Thoracic aorta endothelial cell (primary cell): ENCODE measurements at places on chromosomes 4 and X. TPM values are rescaled to one million over a fixed set of nuclear protein-coding genes. Genes with fewer than 3 reads are reported as not detected.

Gene MAGEE2
- total RNA-seq, result not detected in 2 replicates

Gene ARHGAP6
- 1.1 TPM in 2 replicates for total RNA-seq

Gene VAMP7
- total RNA-seq, result 56.4 and 58.1 TPM in 2 replicates

Gene ERCC6L
- total RNA-seq, result 10.9 and 16.9 TPM in 2 replicates

Gene SPANXA2
- total RNA-seq, result not detected in 2 replicates

Gene IL15
- total RNA-seq, result 1.9 and 2.7 TPM in 2 replicates

Gene GPR50
- not detected in 2 replicates for total RNA-seq

Gene MSL3
- 78.9 and 79.4 TPM in 2 replicates for total RNA-seq

Gene C4orf51
- total RNA-seq, result not detected in 2 replicates

Gene CDX4
- not detected in 2 replicates for total RNA-seq

Gene AR
- 6.6 and 12.4 TPM in 2 replicates for total RNA-seq

Gene CCDC160
- not detected in 2 replicates for total RNA-seq

Gene WDR17
- 0.65 and 0.93 TPM in 2 replicates for total RNA-seq

Gene MCF2
- total RNA-seq, result 0.07 TPM in 1 of 2 replicates, not detected in the other

Gene TKTL1
- total RNA-seq, result under 0.01 TPM in 1 of 2 replicates, not detected in the other

Gene NR0B1
- total RNA-seq, result not detected in 2 replicates

Gene GPR82
- not detected in 2 replicates for total RNA-seq

Gene TMEM271
- total RNA-seq, result not detected in 2 replicates

Gene MAML3
- total RNA-seq, result 19.3 and 19.4 TPM in 2 replicates

Gene TCEAL5
- total RNA-seq, result not detected in 2 replicates

Gene PPP3CA
- total RNA-seq, result 76.5 and 78.6 TPM in 2 replicates

Gene GAGE13
- not detected in 2 replicates for total RNA-seq

Gene ELF2
- 48.9 and 50.4 TPM in 2 replicates for total RNA-seq

Gene SMIM10L2A
- total RNA-seq, result 0.29 and 0.53 TPM in 2 replicates

Gene GAR1
- total RNA-seq, result 11.8 and 14.0 TPM in 2 replicates

Gene SLC10A6
- 0.40 TPM in 1 of 2 replicates, not detected in the other for total RNA-seq

Gene SORBS2
- 43.1 and 90.0 TPM in 2 replicates for total RNA-seq

Gene RPL34
- 686 and 765 TPM in 2 replicates for total RNA-seq

Gene RNF175
- total RNA-seq, result not detected in 2 replicates
